ENCODE measurements at places on chromosomes 13 and 19.

GRCh38 chr19:5045029-5045428 is 76.1 kb downstream of the KDM4B start:
- DNase-seq = no peak

- DNase-seq = no peak
Measured at GRCh38 chr13:76815344-76815743, 70.9 kb downstream of the KCTD12 start.

DNA sequence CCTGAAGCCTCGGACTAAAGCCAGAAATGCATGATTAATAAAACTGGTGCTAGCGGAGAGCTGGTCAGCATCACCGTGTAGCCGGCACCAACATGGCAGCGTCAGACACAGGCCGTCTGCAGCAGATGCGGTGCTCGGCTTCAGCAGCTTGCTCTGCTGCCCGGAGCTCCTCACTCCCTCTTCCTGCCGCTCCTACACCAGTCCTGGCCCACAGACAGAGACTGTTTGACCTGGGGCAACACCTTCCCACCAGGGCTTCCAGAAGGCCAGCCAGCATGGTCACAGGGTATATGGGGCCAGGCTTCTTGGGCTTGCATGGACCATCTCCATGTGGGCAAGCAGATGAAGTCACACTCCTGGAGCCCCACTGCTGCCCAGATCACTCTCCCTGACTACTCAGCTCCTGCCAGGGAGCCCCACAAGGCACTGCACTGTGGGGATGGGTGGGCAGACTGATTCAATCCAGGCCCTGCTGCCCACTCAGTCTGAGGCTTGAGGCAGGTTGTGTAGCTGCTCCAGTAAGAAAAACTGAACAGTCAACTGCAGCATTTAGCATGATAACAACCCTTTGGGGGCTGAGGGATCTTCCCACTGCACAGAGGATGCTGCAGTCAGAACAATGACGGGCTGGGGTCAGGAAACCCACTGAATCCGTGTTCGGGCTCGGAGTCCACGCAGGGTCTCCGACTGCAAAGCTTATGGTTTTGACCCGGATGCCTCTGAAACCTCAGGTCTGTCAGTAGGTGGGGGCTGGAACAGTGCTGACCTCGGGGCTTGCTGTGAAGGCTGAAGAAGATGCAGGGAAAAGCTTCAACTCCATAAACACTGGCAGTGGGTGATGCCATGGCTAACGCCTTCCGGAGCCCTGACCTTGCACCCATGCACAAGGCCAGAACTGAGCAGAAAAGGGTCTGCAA is 45.6 kb downstream of the CEBPG start:
- no peak for DNase-seq

DNA sequence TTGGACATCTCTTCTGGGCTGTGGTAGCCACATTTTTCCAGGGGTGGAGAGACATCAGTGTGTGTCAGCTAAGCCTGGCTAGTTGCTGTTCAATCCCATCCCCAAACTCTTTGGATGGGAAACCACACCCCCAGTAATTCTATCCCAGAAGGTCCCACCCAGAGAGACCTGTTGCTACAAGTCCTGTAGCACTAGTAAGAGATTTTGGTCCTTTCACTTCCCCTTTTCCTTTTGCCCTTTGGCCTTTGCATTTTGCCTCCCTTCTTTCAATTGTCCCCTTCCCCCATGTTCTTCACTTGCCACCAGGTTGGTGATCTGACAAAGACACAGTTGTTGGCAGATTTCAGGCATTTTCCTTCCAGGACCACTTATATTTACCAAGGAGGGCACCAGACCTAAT is 3.8 kb downstream of the CBY2 start:
- no peak for DNase-seq

GRCh38 chr13:90443268-90443667 is 904.2 kb upstream of the MIR17HG start:
- DNase-seq = no peak

GRCh38 chr13:37134411-37135041 is 29.1 kb upstream of the CSNK1A1L start:
- peak; percentile 89 for DNase-seq

- DNase-seq = no peak
Measured at GRCh38 chr19:56759531-56759930, 81.0 kb downstream of the PEG3 start.

- no peak for DNase-seq
Measured at GRCh38 chr13:66971004-66971403, 259.1 kb downstream of the PCDH9 start.

- peak; percentile 44 for DNase-seq
Measured at GRCh38 chr13:37868691-37869505, 674 bp downstream of the TRPC4 start.

GRCh38 chr13:60590800-60591747 is 194.1 kb downstream of the TDRD3 start:
- DNase-seq = peak; percentile 9

DNA sequence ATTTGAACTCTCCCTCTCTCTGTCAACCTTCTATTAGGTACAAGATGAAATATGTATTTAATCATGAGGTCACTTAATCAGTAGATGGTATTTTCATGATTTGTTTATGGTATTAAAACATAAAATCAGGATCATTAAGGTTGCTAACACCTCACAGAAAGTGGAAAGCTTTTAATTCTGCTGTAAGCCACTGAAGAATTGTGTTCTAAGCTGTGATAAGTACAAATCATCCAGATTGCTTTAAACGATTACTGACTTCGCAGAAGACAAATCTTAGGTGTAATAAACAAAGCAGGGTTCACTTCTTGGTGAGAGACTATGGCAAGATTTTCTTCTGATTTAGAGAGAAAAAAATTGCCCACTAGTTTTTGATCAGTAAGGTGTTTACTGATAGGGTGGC is 214.5 kb downstream of the ABCC4 start:
- no peak for DNase-seq

DNA sequence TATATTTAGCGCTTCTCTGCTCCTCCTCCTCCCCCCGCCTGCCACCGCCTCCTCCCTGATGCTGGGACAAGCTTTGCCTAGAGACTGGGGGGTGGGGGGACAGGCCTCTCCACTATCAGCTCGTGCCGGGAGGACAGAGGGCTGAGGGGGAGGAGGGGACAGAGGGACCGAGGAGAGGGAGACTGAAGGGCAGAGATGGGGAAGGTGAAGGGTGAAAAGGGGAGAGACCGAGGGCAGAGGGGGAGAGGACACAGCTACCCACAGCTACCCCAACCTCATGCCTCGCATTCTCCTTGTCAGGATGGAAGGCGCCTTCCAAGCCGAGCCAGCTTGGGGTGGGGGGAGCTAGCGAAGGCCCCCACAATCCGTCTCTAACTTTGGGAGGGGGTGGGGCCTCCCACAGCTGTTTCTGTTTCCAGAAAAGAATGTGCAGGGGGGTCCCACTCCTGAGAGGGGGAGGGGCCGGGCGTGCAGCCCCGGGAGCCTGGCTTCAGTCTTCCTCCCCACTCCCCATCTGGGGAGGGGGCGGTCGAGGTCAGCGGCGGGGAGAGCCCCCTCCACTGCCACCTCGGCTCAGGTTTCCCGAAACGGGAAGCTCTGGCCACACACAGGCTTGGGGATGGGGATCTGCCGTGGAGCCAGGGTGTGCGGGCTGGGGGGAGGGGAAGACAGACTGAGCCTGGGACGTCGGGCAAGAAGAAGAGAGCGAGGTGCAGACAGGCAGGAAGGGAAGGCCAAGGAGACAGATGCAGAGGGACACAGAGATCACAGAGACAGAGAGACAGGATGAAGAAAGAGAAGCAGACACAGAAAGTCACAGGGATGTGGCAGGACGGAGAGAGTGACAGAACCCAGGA is 1.6 kb downstream of the DACT3 start:
- DNase-seq = no peak

DNA sequence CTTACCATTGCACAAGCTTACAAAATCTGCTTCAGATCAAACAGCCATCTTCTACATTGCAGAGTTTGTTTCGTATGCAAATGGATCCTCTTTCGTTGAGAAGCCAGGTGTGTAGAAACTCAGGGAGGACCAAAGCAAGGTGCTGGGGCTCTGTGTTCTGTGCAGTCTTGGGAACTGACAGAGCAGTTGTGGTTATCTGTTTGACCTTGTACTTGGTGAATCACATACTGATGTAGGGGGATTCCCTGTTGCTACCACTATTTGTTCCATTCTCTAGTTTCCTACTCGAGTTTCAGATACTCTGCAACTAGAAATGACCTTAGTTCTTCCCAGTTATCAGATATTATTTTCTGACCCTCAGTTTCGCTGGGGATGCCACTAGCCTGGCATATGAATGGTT is 95.2 kb upstream of the CLDN10 start:
- no peak for DNase-seq

DNA sequence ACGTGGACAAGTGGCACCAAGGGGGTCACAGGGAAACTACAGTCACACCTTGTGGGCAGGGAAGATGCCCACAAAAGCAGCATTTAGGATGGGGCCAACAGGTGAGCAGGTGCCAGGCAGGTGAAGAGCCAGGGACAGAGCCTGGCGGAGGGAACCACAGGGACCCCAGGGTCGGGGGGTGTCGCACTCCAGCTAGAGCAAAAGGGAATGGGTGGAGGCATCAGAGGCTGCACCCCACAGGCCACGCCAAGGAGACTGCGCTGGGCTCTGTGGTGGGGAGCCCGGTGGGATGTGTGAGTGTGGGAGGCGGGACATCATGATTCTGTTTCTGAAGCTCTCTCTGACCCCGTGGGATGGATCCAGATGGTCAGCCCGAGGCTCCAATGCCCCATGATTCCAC is 66.7 kb downstream of the EPS15L1 start:
- DNase-seq = no peak

GRCh38 chr13:59493436-59493965 is 670.2 kb downstream of the DIAPH3 start:
- DNase-seq = no peak

DNA sequence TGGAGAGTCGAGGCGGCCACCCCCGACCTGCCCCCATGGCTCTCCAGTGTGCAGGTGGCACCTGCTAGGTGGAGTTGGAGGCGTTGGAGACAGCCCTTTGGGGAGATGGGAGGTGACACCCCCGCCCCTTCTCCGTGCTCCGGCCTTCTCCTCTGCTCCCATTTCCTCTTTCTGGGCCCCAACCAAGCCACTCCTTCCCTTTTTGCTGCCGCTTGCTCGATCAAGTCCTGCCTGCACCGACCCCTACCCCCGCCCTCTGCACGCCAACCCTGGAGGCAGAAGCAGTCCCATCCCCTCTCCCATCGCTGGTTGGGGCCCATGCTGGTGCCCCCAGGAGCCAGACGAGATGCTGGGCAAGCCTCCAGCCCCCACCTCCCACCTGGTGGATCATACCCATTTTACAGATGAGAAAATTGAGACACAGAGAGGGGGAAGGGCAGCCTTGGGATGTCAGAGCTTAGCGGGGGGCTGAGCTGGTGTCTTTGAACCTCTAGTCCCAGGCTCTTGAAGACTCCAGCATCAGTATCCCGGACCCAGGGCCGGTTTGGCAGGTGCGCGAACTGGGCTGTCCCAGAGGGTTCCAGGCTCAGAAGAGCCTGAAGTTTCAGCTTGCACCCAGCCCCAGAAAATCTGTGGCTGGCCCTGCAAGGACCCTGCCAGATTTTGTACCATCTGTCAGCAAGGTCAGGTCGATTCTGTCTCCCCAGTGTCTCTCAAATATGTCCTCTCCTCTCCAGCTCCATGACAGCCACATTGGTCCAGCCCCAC is 10.3 kb downstream of the GNA15 start:
- no peak for DNase-seq

DNA sequence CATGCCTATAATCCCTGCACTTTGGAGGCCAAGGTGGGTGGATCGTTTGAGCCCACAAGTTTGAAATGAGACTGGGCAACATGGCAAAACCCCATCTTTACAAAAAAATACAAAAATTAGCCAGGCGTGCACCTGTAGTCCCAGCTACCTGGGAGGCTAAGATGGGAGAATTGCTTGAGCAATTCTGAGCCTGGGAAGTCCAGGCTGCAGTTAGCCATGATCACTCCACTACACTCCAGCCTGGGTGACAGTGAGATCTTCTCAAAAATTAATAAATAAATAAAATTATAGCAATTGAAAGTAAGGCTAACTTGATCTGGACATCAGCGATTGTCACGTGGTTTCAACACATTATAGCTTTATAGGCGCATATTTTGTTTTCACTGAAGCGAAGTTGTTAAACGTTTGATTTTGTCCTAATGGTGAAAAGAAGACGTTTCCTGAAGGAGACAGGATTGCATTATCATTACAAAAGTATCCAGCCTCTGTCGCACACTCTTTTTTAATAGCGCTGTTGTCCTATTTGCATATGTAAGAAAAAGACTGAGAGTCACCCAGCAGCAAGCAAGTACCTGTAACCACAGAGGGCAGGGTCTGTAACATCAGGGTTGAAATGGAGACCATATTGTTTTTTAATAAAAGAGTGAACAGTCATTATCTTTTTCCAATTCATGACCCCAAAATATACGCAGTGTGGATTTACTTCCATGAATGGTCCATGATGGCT is 335.7 kb downstream of the DCT start:
- DNase-seq = no peak

- no peak for DNase-seq
Measured at GRCh38 chr19:6888967-6889366, 1.6 kb downstream of the ADGRE1 start.

GRCh38 chr13:40206241-40207000 is 460.0 kb downstream of the FOXO1 start:
- DNase-seq = peak; percentile 26

GRCh38 chr13:83883061-83883523 is 818 bp upstream of the SLITRK1 start:
- DNase-seq = no peak

- no peak for DNase-seq
Measured at GRCh38 chr19:37452500-37453245, 14.6 kb downstream of the ZNF569 start.

GRCh38 chr13:34076319-34076718 is 258.4 kb downstream of the RFC3 start:
- no peak for DNase-seq
